Activated CD4-positive, alpha-beta T cell treated with anti-CD3 and anti-CD28 coated beads, Interleukin-2, amount 50 U/mL, for 16 hours (primary cell): ENCODE measurements at places on chromosomes 16 and 17.

DNA sequence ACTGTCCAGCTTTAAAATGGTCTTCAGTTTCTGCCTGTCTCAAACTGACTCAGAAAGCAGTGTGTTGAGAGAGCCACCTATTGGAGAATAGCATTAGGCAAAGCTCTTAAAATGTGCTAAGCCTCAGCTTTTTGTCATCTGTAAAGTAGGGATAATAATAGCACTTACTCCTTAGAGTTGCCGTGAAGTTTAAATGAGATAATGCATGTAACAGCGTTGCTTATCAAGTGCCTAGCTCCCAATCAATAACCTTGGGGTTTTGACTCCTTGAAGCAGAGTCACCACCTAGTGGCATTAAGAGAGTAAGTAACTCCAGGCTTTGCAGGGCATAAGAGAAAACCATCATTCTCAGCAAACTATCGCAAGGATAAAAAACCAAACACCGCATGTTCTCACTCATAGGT, 163.3 kb downstream of the HS3ST2 start:
- DNase-seq = peak; percentile 0

GRCh38 chr17:27871407-27871806, 21.8 kb downstream of the LYRM9 start:
- no peak for DNase-seq

GRCh38 chr17:50344731-50345365, 1.1 kb upstream of the XYLT2 start:
- no peak for DNase-seq

DNA sequence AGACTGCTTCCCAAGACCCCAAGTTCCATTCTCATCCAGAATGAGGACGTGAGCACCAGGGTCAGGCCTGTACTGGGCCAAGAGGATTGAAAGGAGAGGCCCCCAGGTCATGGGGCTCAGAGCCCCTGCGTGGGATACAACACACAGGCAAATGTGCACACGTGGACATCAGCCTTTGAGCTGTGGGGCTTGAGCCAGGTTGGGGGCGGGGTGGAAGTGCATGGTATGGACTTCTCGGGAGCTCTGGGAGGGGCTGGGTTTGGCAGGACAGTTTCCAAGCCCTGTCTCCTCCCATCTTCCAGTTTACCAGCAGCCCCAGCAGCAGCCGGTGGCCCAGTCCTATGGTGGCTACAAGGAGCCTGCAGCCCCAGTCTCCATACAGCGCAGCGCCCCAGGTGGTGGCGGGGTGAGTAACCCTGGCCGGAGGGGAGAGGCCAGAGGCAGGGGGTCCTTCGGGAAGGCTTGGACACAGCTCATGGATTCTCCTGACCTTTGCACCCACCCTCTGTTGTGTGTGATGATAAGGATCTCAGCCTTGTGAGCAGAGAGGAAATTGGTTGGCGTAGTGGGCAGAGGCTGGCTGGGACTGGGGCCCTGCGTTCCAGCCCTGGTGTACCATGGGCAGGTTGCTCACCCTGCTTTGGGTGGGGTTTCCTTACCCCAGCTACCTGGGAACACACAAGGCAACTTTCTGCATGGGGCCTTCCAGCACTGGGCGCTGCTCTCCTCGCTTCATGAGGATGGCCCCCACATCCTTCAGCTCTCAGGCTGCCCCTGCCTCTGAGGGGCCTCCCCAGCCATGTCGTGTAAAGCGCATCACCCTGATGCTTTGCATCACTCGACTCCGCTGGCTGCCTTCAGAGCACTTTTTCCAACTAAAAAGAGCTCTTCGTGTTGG, 10.4 kb upstream of the LASP1NB start:
- no peak for DNase-seq

- peak; percentile 2 for DNase-seq
Measured at GRCh38 chr17:70040336-70040735, 34.7 kb upstream of the KCNJ16 start.

DNA sequence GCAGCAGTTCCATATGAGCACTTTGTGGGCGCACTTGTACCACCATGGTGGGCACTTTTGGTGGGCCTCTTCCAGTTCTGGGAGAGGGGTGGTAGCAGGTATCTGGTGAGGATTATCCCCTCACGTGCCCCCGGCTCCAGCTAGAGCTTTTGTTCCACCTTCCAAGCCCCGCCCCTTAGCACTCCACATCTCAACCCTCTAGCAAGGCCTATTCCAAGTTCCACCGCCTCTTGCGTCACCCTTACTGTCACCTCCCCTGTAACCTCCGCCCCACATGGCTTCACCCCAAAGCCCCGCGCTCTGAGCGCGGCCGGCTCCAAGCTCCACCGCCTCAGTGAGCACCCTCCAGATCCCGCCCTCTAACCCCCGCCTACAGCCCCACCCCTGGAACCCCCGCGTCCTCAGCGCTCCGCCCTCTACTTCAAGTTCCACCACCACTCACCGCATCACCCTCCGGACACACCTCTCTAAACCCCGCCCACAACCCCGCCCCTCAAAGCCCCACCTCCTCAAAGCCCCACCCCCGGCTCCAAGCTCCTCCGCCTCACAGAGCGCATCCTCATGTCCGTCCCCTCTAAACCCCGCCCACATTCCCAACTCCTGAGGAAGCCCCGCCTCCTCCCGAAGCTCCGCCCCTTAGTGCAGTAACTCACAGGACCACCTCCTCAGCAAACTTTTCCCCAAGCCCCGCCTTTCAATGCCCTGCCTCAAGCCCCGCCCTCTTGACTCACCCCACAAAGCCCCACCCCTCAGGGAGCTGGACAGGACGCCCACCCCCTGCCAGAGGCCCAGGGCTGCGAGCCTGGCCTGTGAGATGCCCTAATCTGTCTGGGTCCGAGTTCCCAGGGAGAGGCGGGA, 11.1 kb downstream of the SCN4A start:
- DNase-seq = peak; percentile 53

GRCh38 chr17:58569196-58569595, 54.8 kb upstream of the MTMR4 start:
- DNase-seq = no peak

GRCh38 chr17:6328279-6328678, 106.6 kb downstream of the AIPL1 start:
- no peak for DNase-seq

DNA sequence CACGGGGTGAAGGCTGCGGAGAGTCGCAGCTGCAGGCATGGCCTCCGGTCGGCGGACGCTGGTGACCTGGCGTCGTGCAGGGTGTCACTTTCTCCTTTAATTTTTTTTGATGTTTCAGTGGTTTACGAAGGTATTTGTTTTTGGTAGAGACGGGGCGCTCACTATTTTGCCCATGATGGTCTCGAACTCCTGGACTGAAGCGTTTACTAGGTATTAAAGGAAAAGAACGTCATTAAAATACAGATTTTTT, 17.1 kb downstream of the ZNF213 start:
- no peak for DNase-seq

GRCh38 chr17:47818002-47818695, 3.4 kb downstream of the OSBPL7 start:
- no peak for DNase-seq

DNA sequence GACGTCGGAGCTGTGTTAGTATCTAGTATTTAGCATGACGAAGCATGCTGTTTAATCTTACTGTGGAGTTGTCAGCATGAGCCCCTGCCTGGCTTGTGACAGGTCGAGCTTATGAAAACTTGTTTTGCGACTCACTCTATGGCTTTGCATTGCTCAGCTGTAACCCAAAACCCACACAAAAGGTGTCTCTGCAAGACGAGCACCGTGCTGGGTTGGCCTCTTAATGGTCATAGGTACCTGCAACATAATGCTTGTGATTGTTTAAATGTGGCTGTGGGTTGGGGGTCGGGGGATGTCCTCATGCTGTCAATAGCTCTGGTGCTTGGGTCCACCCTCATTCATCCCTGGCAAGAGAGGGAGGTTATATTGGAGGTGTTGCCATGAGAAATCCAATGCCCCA, 5.4 kb downstream of the NTN1 start:
- DNase-seq = no peak

DNA sequence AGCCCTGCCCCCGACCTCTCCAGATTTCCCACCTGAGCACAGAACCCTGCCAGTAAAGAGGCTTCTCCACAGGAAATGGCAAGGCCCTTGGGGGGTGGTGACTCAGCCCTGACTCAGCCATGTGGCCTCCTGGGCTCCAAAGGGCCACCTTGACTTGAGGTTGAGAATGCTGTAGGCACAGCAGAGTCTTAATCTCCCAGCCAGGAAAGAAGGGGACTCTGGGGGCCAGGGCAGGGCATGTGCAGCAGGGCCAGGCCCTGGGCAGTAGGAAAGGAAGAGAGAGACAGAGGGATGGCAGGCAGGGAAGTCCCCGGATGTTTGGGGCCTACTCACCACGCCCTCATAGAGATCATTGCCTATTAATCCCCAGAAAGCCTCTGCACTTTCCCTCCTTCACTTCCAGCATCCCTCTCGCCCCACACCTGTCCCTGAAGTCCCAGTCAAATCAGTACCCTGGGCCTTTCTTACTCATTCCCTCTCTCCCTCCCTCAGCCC, 4.8 kb upstream of the ITGA3 start:
- peak; percentile 85 for DNase-seq

- DNase-seq = no peak
Measured at GRCh38 chr16:81549547-81550431, 105.2 kb downstream of the CMIP start.

DNA sequence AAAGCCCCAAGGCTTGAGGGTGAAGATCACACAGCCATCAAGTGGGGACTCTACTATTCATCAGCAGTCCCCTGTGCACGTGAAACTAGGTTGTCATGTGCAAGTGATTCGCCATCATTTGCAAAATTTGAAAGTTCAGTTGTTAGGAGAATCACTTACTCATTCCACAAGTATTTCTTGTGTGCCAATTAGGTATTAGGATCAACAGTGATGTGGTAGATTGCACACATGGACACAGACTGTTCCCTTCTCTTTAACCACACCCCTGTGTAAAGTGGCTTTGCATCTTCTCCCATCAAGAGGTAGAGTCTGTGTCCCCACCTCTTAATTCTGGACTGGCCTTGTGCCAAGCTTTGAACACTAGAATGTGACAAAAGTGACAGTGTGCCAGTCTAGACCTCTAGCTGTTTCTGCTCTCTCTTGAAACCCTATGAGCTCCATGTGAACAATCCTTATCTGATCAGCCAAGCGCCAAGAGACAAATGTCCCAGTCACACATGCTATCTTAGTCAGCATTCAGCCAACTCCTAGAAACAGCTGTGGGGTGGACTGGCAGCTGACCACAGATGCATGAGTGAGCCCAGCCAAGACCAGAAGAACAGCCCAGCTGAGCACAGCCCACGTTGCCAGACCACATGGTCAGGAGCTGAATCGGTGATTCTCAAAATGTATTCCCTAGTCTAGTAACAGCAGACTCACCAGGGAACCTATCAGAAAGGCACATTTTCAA, 31.5 kb upstream of the SHISA9 start:
- no peak for DNase-seq

DNA sequence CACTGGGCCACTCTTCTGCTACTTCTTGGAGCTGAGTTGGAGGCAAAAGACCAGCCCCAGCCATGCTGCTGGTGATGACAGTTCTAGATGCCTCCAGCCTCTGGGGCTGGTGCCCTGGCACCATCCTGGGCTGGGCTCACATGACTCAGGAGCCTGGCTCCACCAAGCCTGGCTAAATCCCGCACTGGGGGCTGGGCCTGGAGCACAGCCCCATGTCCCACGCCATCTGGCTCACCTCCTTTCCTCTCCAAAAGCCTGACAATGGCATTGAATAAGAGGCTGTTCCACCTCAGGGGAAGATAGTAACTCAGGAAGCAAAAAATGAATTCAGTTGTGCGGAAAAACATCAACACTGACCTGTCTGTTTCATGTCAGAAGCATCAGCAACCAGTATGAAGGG, 45.1 kb upstream of the MTSS2 start:
- no peak for DNase-seq

- DNase-seq = no peak
Measured at GRCh38 chr17:71113347-71113746, 944.0 kb downstream of the KCNJ2 start.

GRCh38 chr17:45868276-45868675, 23.6 kb downstream of the SPPL2C start:
- DNase-seq = no peak

- no peak for DNase-seq
Measured at GRCh38 chr17:68013385-68013784, 17.1 kb upstream of the C17orf58 start.

DNA sequence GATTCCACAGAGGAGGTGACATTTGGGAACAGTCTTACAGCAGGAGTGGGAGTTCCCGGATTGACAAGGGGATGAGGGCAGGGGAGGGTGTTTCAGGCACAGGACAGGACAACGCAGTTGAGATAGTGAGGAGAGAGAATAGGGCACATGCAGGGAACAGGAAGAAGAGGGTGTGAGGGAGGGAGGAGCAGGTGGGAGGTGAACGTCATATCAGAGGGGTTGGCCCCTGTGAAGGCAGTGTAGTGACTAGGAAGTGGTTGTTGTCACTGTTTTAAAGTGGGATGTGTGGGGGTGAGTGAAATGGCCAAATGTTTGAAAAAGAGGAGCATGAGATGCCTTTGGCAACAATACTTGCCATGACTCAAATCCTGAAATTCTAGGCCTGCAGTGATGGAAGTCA, 12.2 kb downstream of the PRKCB start:
- peak; percentile 62 for DNase-seq

DNA sequence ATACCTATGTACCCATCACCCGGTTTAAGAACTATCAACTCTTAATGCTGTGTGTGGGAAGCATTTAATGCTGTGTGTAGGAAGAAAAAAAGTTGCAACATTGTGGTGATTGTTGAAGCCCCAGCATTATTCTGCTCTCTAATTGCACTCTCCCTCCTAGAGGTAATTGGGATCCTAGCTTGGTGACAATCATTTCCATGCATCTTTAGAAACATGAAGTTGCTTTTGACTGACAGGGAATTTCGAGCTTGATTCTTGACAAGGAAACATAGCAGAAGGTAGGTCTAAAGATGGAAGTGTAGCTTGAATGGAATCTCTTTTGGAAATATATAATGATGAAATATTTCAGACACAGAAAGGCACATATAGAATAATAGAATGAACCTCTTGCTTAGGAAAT, 27.3 kb downstream of the HEXIM2 start:
- DNase-seq = no peak

GRCh38 chr17:66717641-66718058, 117.3 kb upstream of the CACNG5 start:
- DNase-seq = no peak

- peak; percentile 30 for DNase-seq
Measured at GRCh38 chr17:78338486-78339259, 21.2 kb downstream of the SOCS3 start.

DNA sequence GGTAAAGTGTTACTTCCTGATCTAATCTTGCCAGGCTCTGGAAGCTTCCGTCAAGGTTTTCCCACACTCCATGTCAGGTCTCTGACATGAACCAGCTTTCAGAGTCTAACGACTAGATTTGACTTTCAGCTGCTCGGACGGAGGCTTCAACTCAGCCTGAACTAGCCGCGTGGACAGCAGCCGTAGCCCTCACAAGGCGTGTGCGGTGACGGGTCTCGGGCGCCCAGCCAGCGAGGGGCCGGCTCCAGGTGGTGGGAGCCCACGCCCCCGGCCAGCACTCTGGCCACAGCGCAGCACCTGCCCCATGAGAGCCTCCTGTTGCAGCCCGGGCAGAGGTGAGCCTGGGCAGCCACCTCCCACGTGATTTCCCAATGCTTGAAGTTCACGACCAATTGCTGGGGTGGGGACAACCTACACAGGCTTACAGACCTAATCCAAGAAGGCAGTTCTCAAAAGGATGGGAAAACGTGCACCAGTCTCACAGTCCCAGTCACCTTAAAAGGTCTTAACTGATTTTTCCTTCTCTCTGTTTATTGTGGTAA, 45.5 kb downstream of the TBC1D16 start:
- DNase-seq = no peak
